GM18507 (cell line): ENCODE measurements at places on chromosomes 16 and 17.

GRCh38 chr16:56324406-56324805, 100.9 kb downstream of the AMFR start:
- DNase-seq, result no peak

DNA sequence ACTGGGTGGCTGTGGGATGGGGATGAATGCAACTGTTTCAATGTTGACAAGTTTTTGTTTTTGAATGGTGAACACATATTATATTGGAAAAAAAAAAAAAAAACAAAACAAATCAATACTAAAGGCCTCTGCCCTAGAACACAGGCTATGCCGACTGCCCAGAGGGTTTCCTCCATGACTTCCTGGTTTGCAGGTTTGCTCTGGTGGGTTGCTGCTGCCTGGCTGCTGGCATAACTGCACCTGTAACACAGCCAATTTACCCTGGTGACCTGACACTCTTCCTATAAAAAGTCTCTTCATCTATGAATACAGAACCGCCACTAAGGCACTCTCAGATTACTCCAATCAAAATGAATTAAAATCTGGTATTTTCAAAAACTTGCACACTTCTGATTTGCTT, 10.4 kb downstream of the GLYR1 start:
- no peak for DNase-seq

- no peak for DNase-seq
Observed at GRCh38 chr17:77329741-77330531, 189.2 kb downstream of the SEC14L1 start.

DNA sequence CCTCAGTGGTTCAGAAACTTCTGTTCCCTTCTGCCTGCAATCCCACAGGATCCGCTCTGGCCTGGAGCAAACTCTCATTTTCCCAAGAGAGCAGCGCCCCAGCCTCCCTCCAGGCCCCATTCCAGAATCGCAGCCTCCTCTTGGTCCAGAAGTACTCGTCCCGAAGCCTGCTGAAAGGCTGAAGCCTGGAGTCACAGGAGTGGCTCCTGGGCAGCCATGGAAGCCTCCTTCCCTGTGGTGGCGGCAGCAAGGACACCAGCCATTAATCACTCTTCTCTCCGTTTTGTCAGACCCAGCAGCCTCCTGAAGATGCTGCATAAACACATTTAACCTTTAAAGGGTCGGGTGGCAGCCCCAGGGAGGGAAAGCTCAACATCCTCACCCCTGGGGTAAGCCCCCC, 66.9 kb upstream of the TNRC6C start:
- DNase-seq, result no peak

GRCh38 chr16:16033208-16033717, 83.8 kb downstream of the ABCC1 start:
- no peak for DNase-seq

- DNase-seq, result no peak
Observed at GRCh38 chr17:19319771-19320505, 42.6 kb downstream of the B9D1 start.

DNA sequence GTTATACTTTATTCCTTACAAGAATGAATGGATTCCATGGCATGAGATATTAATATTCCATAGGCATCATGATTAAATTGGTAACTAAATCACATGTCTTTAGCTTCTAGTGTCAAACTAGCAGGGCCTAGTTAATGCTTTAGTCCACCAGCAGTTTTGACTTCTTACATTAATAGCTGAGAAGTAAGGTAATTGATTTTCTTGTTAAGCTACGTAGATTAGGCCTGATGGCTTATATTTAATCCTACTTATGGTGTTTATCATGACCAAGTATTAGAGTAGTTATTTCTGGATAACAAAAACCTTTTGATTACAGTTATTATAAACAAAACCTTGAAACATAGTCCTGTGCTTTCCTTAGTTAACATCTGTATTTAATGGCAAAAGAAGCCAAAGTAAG, 184.5 kb downstream of the TANC2 start:
- no peak for DNase-seq

- DNase-seq, result no peak
Observed at GRCh38 chr17:17036524-17036998, 5.7 kb upstream of the MPRIP start.

- DNase-seq, result peak; percentile 79
Observed at GRCh38 chr17:44308320-44308818, at the start of gene RUNDC3A. RUNDC3A (plus strand) TSS chr17:44308601; CDS start chr17:44308833, 232 bp downstream.

- no peak for DNase-seq
Observed at GRCh38 chr17:57257195-57257894, 1.0 kb downstream of the MSI2 start.

DNA sequence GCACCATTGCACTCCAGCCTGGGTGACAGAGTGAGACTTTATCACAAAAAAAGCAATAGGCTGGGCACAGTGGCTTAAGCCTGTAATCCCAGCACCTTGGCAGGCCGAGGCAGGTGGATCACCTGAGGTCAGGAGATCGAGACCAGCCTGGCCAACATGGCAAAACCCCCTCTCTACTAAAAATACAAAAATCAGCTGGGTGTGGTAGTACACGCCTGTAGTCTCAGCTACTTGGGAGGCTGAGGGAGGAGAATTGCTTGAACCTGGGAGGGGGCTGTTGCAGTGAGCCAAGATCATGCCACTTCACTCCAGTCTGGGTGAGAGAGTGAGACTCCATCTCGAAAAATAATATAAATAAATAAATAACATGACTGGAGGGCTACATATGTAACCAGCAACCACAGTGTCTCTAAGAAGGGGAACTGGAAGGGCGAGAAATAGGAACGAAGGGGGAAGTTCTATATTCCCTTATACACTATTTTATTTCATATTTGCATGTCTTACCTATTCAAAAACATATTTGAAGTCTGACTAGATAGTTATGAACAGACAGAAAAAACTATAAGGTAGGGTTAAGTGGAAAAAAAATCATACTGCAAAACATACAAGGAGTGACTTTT, 25.9 kb downstream of the MYH11 start:
- no peak for DNase-seq

- DNase-seq, result no peak
Observed at GRCh38 chr17:20191056-20191455, 181.9 kb downstream of the SPECC1 start.

GRCh38 chr16:84344781-84345180, 23.6 kb upstream of the ATP2C2 start:
- DNase-seq, result no peak

DNA sequence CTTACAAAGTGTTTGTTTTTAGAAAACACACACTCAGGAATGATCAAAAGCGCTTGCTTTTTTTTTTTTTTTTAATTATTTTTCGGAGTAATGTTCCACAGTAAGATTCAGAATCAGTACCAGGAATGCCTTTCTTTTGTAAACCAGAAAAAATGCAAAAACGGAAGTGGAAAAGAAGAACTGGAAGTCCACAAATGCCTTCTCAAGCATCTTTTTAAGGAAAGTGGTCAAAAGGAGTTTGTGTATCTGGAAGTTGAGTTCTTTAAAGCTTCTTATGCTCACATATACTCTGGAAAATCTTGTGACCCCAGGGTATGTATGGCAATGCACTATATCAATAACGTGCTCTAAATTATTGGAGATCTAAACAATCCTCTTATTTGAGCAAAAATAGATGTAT, 126.0 kb downstream of the ABCA8 start:
- DNase-seq, result no peak

DNA sequence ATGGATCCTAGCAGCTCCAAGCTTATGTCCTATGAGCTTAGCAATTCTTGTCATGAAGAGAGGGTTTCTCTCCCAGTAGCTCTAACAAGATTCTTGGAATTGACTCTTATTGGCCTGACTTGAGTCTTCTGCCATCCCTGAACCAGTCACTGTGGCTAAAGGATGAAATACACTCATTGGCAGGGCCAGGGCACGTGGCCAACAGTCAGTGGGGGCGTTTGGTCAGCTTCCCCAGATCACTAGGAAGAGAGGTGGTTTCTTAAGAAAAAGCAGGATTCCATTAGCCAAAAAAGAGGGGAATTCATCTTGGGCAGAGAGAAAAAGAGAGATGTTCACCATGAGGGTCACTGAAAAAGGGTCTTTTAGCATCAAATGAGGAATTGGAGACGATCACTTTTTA, 363.2 kb downstream of the SNX29 start:
- no peak for DNase-seq

- no peak for DNase-seq
Observed at GRCh38 chr17:29709866-29710519, 87.3 kb upstream of the CORO6 start.

GRCh38 chr16:19886073-19886941, 1.7 kb upstream of the GPRC5B start:
- peak; percentile 52 for DNase-seq

GRCh38 chr17:45425125-45425983, 7.3 kb downstream of the ARHGAP27 start:
- DNase-seq, result no peak

- DNase-seq, result no peak
Observed at GRCh38 chr16:4257646-4258556, 14.9 kb downstream of the TFAP4 start.

GRCh38 chr16:83887080-83887479, 11.8 kb upstream of the MLYCD start:
- no peak for DNase-seq
